PC-9 (cell line): ENCODE measurements at places on chromosomes 5 and 9. TPM values are rescaled to one million over a fixed set of nuclear protein-coding genes. Genes with fewer than 3 reads are reported as not detected.

The PCDHA9 gene
- not detected in 2 replicates for total RNA-seq

The WDR70 gene
- 63.9 and 78.2 TPM in 2 replicates for total RNA-seq

The CDKN2A gene
- total RNA-seq: 282 and 404 TPM in 2 replicates

The FST gene
- total RNA-seq: 0.63 and 0.65 TPM in 2 replicates

The GABRA1 gene
- total RNA-seq: not detected in 2 replicates

The MELK gene
- total RNA-seq: 25.1 and 48.1 TPM in 2 replicates

The SH2D3C gene
- total RNA-seq: 0.75 and 0.79 TPM in 2 replicates

The HMCN2 gene
- total RNA-seq: 1.6 and 3.1 TPM in 2 replicates

The KIAA1191 gene
- 115 and 122 TPM in 2 replicates for total RNA-seq

The IL3 gene
- not detected in 2 replicates for total RNA-seq

The GRM6 gene
- not detected in 2 replicates for total RNA-seq

The COL15A1 gene
- total RNA-seq: not detected in 2 replicates

The GDA gene
- 98.1 and 142 TPM in 2 replicates for total RNA-seq

The HCN1 gene
- not detected in 2 replicates for total RNA-seq

The RAD23B gene
- 164 and 176 TPM in 2 replicates for total RNA-seq

The RGS7BP gene
- not detected in 2 replicates for total RNA-seq

The MEGF9 gene
- 30.3 and 35.7 TPM in 2 replicates for total RNA-seq
